ENCODE measurements at places on chromosomes 2 and 18.
A peak's percentile ranks its signal among the peaks of the same experiment; 100 is the strongest.

GRCh38 chr2:62826953-62827675, 121.6 kb downstream of the EHBP1 start:
- no peak for DNase-seq

GRCh38 chr2:16719485-16719808, 53.8 kb upstream of the CYRIA start:
- no peak for DNase-seq

- DNase-seq = no peak
Measured at GRCh38 chr2:130997198-130997597, 96.1 kb downstream of the FAM168B start.

DNA sequence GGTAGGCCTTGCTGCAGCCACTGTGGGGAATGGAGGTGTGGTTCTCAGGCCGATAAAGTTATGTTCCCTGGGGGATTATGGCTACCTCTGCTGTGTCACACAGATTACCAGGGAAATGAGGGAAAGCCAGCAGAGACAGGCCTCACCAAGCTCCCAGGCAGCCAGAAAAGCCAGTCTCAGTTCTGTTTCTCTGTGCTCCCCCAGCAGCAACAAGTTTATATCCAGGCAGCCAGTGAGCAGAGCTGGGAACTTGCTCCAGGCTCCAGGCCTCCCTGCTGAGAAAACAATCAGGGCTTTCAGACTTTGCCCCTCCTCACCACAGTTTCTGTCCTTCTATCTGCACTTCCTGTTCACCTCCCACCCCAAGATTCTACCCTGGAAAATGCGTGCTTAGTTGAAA, 596.6 kb upstream of the GYPC start:
- DNase-seq = peak; percentile 3

DNA sequence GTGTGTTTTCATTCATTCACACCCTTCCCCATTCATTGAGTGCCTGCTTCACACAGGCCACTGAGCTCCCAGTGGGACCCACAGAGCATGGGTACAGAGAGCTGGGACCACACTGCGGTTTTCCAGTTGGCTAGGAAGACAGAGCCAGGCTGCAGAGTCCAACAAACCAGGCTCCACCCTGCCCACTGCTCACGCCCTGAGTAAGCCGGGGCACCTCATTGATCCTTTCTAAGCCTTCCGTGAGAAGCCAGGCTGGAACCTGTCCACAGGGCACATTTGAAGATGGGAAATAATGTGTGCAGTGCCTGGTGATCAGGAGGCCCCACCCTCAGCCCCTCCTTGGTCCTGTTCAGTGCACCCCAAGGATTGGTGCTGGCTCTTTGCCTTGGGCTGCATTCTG, 13.5 kb downstream of the KCNIP3 start:
- DNase-seq = no peak

GRCh38 chr18:48293954-48294898, 115.0 kb downstream of the ZBTB7C start:
- no peak for DNase-seq

DNA sequence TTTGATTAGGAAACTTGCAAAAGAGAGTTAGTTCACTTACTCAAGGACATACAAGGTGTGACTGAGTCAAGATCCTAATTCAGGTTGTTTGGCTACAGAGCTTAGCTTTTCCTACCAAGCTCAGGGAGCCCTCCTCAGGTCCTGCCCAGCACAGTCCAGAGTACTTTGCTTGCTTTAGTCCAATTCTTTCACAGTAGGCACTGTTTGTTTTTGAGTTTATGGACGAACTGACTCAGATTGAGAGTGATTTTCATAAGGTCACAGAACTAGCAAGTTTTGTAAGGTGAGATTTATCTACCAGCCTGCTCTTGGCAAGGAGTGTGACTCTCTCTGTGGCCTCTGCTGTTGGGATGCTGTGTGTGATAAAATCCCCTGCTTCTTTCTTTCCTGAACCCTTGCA, 310.5 kb downstream of the PTPRM start:
- no peak for DNase-seq
